Activated naive CD4-positive, alpha-beta T cell treated with anti-CD3 and anti-CD28 coated beads, Interleukin-2, amount 50 U/mL, for 72 hours (primary cell): ENCODE measurements at places on chromosomes 6 and 20.
A peak's percentile ranks its signal among the peaks of the same experiment; 100 is the strongest.

DNA sequence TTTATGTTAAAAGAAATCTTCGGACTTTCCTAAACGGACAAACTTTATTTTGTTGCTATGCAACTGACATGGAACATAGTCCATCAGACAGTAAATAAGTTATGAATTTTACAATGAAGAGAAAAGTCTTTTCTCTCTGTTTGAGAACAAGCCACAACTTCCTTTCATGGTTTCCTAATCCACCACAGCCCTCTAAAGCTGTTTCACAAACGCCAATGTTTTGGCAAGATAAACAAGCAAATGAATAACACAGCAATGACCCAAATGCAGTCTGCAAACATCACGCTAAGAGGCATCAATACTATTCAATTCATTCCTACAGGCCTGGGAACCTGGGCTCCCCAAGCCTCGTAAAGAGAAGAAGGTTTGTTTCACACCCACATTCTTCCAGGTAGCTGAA is 60.4 kb downstream of the HAO1 start:
- DNase-seq = no peak

DNA sequence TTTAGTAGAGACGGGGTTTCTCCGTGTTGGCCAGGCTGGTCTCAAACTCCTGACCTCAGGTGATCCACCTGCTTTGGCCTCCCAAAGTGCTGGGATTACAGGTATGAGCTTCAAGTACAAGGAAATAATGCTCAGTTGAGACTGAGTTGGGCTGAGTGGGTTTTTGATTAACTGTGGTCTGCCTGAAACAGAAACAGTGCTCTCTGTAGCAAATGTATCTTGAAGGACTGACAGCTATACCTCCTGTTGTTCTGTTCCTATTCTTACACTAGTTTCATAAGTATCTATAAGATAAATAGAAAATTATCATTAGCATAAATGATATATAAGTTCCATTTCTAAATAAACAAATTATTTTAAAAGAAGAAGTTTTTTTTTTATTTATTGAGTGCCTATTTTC is 142.8 kb upstream of the PTPRK start:
- no peak for DNase-seq

DNA sequence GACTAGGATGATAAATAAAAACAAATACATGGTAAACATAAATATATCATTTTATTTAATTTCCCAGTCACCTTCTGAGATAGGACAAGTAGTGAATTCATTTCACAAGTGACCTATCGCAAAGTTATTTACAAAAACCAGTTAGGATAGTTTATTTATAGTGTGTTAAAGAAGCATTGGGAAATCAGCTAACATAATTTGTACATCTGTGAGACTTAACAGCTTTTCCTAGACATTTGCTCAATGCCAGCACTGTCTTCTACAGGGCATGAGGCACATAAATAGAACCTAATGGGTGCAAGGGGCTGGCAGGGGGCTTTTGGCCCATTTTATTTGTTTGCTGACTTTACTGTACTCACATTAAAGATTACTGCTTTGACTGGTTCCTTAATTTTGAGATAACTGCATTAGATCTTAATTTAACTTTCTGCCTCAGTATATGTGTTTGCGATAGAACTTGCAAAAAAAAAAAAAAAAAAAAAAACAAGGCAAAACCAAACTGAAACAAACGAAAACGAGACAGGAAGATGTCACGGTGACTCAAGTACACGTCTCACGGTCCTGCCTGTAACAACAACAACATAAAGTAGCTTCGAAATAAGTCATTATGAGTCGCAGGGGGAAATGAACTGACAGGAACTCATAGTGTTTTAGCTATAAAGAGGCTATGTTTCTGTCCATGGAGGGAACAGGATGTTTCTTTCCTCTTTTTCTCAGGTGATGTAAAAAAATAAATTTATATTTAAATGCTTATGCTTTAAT is 133.7 kb upstream of the GMDS start:
- no peak for DNase-seq

- no peak for DNase-seq
Observed at GRCh38 chr6:328136-328670, 35.9 kb downstream of the DUSP22 start.

DNA sequence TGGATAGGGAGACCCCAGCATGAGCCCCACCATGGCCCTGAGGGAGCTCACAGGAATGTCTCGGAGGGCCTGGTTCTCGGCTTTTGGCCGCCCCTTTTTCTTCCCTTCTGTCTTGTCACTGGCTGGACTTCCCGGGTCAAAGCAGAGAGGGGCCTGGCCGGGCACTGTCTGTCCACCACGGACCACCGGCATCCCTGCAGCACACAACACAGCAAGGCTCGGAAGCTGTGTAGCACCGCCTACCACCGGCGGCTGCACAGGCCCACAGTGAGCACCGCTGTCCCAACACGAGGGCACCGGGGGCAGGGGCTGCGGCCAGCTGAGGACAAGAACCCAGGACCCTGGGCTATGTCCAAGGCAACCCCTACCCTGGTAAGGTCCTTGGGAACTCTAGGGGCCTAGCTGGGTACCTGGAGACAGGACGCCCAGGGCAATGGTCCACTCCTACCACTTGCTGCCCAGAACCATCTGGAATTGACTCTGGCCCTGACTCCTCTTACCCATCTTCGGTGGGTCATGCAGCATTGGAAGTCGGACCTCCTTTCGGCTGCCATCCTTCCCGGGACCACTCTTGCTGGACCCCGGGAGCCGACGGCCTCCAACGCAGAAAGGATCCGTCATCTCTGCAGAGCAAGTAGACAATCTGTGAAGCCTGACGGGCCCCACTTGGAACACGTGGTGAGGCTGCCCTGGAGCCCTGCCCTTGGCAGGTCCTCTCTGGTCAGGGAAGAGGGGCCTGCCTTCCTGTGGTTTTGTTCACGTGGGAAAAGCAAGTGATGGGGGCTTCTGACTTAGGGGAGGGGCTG is 2.2 kb downstream of the ZNF512B start:
- DNase-seq = no peak

- no peak for DNase-seq
Observed at GRCh38 chr6:22432060-22432459, 135.2 kb upstream of the PRL start.

- DNase-seq = no peak
Observed at GRCh38 chr20:19777981-19778380, 19.9 kb downstream of the RIN2 start.

GRCh38 chr20:23138226-23138625 is 52.1 kb upstream of the CD93 start:
- no peak for DNase-seq

DNA sequence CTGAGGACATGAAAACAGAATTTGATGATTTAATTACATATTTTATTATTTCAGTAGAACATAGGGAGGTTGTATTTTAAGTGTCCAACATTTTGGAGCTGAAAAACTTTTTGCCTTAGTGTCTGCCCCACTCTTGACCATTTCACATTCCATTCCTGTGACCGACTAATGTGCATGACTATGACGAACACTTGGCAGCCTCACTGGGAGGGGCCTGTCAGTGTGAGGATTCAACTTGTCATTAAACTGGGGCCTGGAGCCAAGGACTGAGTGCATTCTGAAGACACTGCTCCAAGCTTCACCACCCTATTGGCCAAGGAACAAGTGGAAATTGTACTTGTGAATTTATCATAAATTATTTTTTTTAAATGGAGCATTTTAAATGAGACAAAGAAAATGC is 661.3 kb downstream of the BCKDHB start:
- DNase-seq = no peak

DNA sequence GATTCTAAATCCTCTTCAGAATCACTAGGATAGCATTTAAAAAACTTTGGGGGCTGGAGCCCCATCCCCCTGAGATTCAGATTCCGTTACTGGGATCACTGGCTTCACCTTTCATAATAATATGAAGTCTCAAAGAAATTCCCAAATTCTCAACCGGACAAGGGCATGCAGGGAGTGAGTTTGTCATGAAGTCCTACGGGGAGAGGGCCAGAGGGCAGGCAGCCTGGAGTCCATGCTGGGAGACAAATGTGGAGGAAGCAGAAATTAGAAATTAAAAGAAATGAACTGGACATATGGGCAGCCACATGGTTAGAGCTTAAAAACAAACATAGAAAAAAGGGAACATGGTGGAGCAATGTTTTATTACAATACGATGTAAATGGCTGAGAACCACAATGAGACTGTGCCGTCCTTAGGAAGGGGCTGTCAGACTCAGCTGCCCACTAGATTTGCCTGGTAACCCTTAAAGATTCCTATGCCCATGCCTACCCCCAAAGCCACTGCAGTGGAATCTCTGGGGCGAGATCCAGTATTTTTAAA is 142.6 kb downstream of the CEBPB start:
- no peak for DNase-seq

DNA sequence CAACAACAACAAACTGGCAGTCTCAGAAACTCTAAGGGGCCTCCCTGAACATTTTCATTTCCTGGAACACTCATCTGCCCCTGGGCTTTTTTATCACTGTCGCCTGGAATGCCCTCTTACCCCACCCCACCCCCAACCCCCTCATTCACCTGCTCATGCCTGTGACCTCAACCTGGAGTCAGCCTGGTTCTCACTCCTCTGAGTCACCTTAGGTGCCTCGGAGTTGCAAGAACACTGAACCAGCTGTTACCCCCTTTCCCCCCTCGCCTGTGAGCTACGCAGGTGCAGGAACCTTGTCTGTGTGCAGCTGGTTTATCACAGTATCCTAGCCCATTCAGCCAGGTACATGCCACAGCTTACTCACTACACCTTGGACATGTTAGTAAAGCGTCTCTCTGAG is 12.8 kb upstream of the SNAI1 start:
- no peak for DNase-seq

DNA sequence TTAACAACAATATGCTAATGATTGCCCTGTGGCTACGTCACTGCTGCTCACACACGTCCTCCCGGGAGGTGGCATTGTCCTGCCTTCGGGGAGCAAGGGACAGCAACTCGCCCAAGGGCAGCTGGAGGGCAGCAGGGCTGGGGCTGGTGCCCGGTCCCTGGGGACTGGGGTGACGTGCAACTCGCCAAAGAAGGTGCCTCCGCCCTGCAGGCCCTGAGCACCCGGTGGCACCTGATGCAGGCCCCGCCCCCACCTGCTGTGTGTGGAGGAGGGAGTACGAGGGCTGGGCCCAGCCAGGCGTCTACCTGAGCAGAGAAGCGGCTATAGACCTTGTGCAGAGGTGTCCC is 64.8 kb upstream of the SLCO4A1 start:
- DNase-seq = no peak

DNA sequence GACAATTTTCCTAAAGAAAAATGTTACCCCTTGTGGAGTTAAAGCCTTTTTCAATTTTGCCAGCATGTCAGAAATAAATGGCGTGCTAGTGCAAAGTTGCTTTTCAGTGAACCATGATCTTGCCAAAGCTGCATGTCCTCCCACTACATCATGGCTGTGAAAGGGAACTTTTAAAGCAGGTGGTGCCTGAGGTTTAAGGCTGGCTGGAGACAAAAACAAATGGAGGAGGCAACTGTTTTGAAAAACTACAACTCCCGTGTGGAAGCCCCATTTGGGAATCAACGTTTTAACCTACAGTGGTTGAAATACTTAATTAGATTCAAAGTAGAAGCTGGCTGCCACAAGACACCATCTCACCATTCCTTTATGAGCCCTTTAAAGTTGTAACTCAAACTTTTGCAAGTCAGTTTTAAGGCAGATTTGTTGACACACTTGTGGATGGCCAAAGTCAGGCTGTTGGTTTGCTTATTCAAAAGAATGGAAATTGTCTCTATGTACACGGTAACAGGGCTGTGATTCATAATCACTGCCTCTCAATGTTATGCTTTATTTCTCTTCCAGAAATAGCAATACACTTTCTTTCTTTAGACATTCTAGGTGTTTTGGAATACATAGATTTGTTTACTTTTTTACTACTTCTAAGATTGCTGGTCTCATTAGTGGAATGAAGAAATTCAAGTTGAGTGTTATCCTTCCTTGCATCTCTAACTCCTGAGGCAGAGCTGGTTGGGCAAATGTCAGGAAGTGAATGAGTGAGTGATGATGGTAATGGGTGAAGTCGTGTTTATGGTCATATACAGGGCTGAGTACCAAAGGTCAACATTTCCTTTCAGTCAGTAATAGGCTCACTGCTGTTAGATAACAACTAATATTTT is 196.4 kb upstream of the GMDS start:
- no peak for DNase-seq

- no peak for DNase-seq
Observed at GRCh38 chr6:143894655-143895054, 30.4 kb downstream of the ZC2HC1B start.

DNA sequence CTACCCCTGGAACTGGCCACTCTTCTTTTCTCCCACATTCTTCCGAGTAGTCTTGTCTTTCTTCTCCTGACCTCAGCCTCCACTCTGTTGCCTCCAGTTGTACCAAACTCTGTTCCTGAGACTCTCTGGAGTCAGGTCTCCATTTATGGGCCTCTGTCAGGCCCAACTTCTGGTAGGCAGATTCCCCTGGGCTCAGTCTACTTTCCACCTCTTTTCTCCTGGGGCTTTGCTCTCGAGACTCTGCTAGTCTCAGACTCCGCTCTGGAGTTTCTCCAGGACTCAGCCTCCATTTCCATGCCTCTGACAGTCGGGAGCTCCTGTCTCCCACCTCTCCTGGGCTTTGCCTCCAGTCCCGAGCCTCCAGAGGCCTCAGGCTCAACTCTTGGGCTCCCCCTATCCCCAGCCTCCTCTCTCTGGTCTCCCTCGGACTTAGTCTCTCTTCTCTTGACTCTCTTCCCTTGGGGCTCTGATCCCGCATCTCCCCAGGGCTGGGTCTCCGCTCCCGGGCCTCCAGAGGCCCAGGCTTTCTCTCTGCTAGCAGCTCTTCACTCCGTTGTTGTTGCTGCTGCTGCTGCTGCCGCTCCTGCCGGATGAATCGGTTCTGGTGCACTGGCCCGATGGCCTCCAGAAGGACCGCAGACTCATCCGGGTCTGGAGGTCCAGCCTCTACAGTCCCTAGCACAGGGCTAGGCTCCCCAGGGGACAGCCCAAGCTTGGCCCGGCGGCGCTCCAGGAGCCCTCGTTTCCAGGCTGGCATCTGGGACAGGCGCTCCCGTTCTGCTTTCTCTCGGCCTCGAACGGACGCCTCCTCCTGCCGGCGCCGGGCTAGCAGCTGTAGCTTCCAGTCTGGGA is 1.1 kb downstream of the PPP1R18 start:
- DNase-seq = no peak

GRCh38 chr6:30013291-30013922 is 47.7 kb upstream of the POLR1H start:
- DNase-seq = peak; percentile 19

GRCh38 chr6:16409531-16410441 is 171.4 kb downstream of the GMPR start:
- no peak for DNase-seq

DNA sequence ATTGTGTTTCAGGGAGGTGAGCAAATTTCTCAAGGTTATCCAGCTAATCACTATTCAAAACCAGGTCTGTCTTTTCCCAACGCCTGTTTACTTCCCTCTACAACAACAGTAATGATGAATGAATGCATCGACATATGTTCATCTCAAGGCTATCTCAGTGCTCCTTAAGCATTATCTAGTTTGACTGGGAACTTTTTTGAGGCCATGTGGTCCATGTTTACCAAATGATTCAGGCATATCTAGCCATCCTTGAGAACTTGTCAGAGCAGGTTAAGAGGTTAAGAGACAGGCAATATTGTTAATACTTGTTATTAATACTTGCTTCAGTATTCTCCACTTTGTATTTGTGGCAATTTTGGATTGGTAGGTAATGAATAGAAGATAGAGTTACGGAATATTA is 1038.4 kb upstream of the FLRT3 start:
- no peak for DNase-seq
